Right renal pelvis (tissue), 4 donors: ENCODE measurements at places on chromosomes 13 and 19.

DNA sequence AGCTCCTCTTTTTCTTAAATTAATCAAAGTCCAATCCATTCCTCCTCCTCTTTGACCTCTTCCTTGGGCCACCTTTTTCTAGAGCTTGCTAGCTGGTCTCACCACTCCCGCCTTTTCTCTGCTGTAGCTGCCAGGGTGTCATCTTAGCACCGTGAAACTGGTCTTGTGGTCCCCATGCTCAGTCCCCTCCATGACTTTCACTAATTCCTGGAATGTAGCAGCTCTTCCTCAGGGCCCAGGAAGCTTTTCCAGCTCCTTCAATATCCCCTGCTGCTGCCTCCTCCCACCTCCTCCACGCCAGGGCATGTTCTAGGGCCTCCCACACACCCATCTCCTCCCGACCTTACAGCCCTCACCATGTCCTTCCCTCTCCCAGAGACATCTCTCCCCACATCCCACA, 222.2 kb downstream of the MYO16 start:
- DNase-seq: no peak

- no peak for DNase-seq
Observed at GRCh38 chr19:13025819-13026456, 30.7 kb downstream of the NFIX start.

DNA sequence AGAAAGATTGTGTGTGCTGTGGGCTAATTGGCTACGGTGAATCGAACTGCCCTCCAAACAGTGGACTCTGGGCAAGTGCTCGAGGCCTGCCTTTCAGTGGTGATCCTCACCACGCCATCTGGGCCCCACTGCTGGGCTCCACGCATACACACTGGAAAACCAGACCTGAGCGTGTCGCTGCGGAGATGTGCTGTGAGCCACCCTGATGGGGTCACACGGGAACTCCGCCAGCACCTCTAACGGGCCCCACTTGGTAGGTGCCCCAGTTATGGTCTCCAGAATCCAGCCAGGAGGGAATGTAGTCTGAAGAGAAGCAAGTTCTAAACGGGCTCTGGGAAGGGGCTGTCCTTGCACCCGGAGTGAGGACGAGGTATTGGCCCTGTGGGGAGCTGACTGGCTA, 39.3 kb downstream of the C13orf46 start:
- DNase-seq: no peak

DNA sequence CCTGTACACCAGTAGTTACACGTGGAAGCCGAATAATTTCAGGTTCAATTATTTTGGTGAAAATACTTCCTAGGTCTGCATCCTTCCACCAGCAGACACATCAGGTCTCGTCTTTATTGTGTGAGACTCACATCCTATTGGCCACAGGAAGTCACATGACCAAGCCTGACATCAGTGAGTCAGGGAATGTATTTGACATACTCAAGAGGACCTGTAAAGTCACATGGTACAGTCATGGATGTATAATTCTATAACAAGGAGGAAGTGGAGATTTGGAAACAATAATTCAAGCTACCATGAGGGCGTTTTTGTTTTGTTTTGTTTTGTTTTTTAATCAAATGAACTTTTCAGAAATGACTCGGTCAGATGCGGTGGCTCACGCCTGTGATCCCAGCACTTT, 9.3 kb upstream of the HIF3A start:
- DNase-seq: no peak

- DNase-seq: no peak
Observed at GRCh38 chr13:108575430-108575829, 54.0 kb upstream of the MYO16 start.

GRCh38 chr19:33865306-33865705, 68.6 kb downstream of the KCTD15 start:
- DNase-seq: no peak

DNA sequence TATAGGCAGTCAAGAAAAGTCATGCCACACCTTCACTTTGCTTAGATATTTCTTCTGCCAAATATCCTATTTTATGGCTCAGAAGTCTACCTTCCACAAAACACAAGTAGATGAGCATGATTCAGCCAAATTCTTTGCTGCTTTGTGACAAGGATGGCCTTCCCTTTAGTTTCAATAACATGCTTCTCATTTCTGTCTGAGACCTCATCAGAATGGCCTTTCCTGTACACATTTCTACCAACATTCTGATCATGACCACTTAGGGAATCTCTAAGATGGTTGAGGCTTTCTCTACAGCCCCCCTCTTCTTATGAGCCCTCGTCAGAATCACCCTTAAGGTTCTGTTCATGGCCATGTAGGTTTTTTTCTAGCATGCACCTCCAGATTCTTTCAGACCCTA, 96.2 kb downstream of the COL4A2 start:
- no peak for DNase-seq

DNA sequence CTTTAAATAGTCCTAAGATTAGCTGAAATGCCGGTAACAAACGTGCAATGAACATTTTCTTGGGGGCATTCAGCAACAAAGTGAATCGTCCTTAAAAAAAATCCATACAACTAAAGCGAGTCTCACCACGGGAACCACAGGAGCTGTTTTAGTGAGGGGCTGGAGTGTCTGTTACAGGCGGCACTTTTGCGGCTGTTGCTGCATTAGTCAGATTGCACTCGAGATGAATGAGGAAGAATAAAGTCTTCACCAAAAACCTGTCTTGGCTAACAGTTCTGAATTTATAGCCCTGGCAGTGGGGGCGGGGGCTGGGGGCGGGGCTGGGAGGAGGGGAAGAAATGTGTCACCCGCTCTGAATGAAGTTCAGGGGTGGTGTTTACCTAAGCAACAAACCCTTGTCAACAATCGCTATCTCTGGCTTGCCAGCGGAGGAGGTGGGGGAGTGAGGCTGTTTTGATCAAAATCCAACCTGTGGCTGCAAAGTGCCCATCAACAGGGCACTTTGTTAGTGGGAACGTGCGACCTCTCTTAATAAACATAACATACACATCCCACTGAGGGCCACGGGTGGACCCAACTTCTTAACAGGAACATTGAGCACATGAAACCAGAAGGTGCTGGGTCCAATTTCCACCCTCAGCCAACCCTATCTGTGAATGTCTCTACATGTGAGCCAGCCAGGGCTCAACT, 44.5 kb downstream of the RFX2 start:
- no peak for DNase-seq

DNA sequence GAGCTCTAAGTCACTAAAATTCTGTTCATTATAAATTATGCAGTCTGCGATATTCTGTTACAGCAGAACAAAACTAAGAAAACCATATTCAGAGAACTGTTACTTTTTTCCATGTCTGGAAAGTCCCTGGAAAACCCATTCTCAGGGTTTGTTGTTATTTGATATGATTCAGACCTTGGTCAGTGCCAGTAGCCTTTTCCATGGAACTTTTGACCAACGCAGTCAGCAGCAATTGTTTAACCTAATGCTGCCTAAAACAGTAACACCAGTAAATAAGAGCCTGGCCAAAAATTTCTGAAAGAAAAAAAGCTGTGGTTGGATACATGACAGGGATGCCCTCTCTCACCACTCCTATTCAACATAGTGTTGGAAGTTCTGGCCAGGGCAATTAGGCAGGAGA, 402.7 kb downstream of the TBC1D4 start:
- DNase-seq: no peak

- DNase-seq: no peak
Observed at GRCh38 chr19:18439025-18439909, 1.3 kb upstream of the ISYNA1 start.

- DNase-seq: no peak
Observed at GRCh38 chr13:109010912-109011311, 381.5 kb downstream of the MYO16 start.

DNA sequence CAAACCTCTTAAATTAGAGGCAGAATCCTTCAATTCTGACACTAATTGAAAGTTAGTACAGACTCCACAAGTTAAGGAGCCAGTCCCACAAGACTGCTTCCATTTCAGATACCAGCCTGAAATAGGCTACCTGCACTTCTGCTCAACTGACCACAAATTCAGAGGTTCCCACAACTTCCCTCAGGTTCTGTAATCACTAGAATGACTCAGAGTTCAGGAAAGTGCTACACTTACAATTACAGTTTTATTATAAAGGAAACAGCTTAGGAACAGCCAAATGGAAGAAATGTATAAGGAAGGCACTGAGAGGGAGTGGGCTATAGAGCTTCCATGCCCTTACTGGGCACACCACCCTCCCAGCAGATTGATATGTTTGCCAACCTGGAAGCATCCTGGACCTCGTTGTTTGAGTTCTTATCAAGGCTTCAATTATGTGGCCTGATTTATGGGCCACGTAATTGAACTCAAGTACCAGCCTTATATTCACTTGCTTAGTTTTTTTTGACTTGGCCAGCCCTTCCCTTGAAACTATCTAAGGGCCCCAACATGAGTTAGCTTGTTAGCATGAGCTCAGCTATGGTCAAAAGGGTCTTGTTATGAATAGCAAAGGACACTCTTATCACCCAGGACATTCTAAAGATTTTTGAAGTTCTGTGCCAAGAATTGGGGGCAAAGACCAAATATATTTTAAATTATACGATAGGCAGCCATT, 25.9 kb downstream of the NBEA start:
- no peak for DNase-seq

DNA sequence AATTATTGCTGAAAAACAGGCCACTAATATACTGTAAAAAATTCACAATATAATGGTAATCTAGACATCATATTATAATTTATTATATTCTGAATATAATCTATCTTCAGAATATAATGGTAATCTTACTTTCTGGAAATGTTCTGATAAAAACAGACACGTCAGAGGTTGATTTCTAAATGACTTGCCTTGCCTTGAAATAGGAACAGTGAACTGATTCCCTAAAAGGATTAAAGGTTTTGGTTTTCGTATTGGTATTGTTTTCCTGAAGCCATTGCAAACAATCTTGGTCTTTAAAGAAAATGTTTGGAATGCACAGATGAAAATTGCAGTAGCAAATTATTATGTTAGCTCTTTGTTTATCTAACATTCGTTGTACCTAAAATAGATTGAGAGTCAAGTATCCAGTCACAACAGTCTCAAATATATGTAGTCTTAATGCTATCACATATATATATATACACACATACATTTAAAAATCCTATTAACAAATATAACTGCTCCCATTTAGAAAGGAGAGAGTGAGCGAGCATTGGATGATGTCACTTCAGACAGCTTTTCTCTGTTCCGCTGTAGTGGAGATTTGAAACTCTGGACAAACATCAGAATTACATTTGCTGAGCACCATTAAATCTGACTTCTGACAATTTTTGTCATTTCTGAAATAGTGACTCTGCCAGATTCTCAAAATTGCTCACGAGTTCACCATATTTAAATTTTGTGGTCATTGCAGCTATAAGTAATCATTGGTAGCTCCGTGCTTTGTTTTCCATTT, 1.7 kb downstream of the ITM2B start:
- DNase-seq: no peak
